ENCODE measurements at places on chromosomes 5 and 9.

- peak; percentile 85 for DNase-seq
Observed at GRCh38 chr5:80959768-80960442, at the start of gene RASGRF2. Gene RASGRF2, plus strand, starts transcription at chr5:80960363. Its CDS starts 376 bp downstream, at chr5:80960739.

GRCh38 chr9:133464638-133465037 lies 4.9 kb downstream of the CACFD1 start:
- DNase-seq = no peak

GRCh38 chr5:68771221-68771620 lies 322.6 kb upstream of the SLC30A5 start:
- no peak for DNase-seq

- DNase-seq = no peak
Observed at GRCh38 chr9:17021387-17021970, 113.4 kb upstream of the CNTLN start.

DNA sequence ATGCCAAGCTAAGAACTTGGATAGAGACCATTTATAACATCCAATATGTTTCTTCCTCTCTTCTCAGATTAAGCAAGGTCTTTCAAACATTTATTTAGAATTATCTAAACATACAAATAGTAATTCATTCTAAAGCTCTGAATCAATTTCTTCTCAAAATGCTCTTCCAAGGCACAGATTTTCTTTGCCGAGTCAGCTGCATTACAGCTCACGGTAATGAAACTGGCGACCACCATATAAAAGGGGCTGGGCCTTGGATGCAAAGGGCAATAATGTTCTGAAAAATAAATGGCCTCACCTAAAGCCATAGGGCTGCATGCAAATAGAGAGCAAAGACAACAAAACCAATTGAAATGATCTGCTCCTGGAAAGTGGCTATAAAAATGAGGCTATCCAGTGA lies 63.8 kb downstream of the MED27 start:
- no peak for DNase-seq

DNA sequence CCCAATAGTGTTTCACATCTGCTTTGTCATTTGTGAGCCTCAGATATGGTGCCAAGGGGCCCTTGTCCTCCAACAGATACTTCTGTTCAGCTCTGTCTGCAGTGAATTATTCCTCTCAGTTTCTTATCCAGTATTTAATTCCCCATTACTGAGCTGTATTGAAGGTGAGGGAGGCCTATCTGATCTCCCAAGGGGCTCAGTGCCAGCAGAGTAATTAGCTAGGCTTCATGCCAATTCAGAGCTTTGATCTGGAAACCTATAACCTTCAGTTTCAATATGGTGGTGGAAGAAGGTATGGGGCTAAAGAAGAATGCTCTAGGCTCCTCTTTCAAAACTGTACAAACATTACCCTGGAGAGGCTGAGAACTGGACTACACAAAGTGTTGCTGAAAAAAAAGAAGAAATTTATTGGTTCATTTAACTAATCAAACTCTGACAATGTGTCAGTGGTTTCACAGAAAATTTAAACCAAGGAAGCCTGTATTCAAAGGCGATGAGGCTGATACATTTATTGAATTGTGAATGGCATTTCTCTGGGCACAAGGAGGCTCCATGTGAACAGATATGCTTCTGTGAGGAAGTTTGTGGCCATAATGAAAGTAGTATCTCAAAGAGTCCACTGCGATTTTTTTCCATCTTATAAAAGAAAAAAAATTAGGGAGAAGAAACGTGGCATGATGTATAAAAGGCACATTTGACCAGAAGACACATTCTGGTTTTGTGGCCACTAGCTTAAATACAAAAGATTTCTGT lies 397.8 kb downstream of the TLE4 start:
- DNase-seq = no peak

DNA sequence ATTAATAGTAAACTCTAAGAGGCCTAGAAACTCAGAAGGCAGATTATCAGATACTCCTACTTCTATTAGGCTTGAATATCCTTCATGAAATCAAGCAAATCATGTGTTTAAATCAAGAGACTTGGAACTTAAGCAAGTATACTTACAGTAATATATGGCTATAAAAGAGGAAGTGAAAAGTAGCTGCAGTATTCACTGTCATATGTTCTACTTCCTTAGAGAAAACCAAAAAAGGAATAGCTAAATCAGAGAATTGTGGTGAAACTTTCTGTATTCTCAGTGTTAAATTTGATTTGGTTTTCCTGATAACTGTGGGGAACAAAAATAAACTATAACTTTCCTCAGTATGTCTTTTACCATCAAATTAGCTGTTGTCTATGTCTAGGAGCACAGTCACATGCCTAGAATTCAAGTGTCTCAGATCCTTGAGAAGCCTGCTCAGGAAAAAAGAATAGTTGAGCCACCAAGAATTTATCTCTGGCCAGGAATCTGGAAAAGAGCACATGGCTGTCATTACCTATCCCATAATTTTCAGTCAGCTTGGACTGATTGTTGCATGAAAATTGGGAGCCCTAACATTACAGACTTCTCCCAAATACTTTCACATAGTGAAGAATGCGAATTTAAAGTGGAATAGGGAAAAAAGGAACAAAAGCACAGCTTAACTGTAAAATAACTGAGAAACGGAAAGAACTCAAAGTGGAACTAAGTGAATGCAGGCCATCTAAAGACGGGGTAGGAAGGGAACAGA lies 1.7 kb downstream of the FKBP15 start:
- no peak for DNase-seq

GRCh38 chr5:163094492-163095180 lies 342.8 kb upstream of the CCNG1 start:
- no peak for DNase-seq

- DNase-seq = no peak
Observed at GRCh38 chr9:69131682-69132081, 42.4 kb upstream of the TJP2 start.

DNA sequence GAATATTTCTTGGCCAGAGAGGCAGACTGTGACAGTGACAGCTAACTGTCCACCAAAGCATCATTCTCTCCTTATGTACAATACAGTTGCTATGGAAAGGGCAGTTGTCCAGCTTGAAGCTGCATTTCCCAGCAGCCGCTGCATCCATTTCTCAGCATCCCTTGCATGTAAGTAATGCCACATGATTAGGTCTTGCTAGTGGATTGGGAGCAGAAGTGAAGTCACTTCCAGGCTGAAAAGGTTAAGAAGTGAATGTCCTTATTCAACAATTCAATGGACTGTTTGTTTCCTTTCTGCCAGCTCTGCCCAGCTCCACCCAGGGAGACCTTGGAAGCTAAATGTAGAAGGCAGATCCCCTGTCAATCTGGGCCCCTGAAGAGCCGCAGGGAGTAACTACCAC lies 26.1 kb upstream of the RETREG1 start:
- no peak for DNase-seq

GRCh38 chr9:90074316-90074962 lies 469.6 kb downstream of the GADD45G start:
- peak; percentile 45 for DNase-seq

- DNase-seq = no peak
Observed at GRCh38 chr9:111803924-111804323, 9.2 kb upstream of the SHOC1 start.

GRCh38 chr9:73239570-73240265 lies 88.1 kb downstream of the ANXA1 start:
- DNase-seq = no peak

- DNase-seq = no peak
Observed at GRCh38 chr5:88845081-88845697, 37.8 kb downstream of the MEF2C start.

GRCh38 chr9:1083325-1083913 lies 33.3 kb downstream of the DMRT2 start:
- no peak for DNase-seq

GRCh38 chr9:69433392-69433791 lies 108.4 kb downstream of the ENTREP1 start:
- DNase-seq = no peak

- DNase-seq = no peak
Observed at GRCh38 chr5:59086024-59086423, 503.1 kb downstream of the RAB3C start.

GRCh38 chr5:38468978-38469706 lies 87.3 kb downstream of the LIFR start:
- DNase-seq = no peak

DNA sequence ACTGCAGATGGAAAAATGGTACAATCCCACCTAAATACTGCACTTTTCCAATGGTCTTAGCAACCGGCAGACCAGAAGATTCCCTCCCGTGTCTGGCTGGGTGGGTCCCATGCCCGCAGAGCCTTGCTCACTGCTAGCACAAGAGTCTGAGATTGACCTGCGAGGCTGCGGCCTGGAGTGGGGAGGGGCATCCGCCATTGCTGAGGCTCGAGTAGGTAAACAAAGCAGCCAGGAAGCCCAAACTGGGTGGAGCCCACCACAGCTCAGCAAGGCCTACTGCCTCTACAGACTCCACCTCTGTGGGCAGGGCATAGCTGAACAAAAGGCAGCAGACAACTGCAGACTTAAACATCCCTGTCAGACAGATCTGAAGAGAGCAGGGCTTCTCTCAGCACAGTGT lies 221.6 kb upstream of the CTNND2 start:
- no peak for DNase-seq

DNA sequence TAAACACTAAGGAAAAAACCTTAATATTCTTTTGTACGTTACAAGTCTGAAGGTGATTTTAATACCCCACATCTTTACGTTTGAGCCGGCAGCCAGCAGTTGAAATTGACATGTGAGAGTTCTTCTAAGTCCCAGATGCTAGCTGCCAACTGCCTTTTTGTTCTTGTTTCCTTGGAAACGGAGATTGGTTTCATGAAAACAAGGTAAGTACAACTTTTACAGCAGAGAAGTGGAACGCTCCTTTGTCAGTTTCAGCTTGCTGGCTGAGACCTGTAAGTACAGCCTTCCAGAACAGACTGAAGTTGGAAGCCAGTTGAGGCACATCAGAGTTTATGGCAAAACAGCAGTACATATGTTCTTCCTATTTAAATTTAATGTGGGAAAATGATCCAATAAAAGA lies 1018.4 kb upstream of the ARRDC3 start:
- no peak for DNase-seq

DNA sequence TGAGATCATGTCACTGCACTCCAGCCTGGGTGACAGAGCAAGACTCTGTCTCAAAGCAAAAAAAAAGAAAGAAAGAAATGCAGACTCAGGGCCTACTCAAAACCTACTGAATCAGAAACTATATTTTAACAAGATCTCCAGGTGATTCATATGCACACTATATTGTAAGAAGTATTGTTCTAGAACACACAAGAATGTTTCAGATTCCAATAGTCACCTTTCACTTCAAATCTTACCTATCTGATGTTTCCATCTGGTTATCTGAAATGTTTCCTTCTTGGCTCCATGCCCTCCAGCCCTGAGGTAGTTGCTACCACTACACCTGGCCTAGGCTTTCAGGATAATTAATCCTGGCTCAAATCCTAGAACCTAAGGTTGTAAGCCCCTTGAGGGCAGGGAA lies 36.8 kb upstream of the SNX2 start:
- DNase-seq = no peak

GRCh38 chr5:88081877-88082276 lies 186.8 kb downstream of the TMEM161B start:
- no peak for DNase-seq
